Esophagus mucosa (tissue), 1 donor: ENCODE measurements at places on chromosomes 5 and 9. TPM values are rescaled to one million over a fixed set of nuclear protein-coding genes. Genes with fewer than 3 reads are reported as not detected.

PCDHGB5 gene
- total RNA-seq = 5.8 TPM

NACC2 gene
- 7.0 TPM for total RNA-seq

THOC3 gene
- total RNA-seq = 155 TPM

MOB3B gene
- total RNA-seq = 3.7 TPM

CARTPT gene
- total RNA-seq = not detected

ARHGEF28 gene
- total RNA-seq = 7.8 TPM
